ENCODE measurements at places on chromosomes 3 and 15. TPM values are rescaled to one million over a fixed set of nuclear protein-coding genes. Genes with fewer than 3 reads are reported as not detected.

GRCh38 chr3:48621461-48621869, at the start of gene TMEM89:
Gene TMEM89 (minus strand): TSS chr3:48621769. CDS start chr3:48621756, 13 bp downstream.
- H3K36me3 ChIP-seq: peaks cover 4% of the 10 kb centered on the region
- no peak within 1 kb of the TSS for H3K4me3 ChIP-seq
- no peak within 1 kb of the TSS for H3K27ac ChIP-seq
- no peaks in the 10 kb centered on the region for H3K4me1 ChIP-seq

DNA sequence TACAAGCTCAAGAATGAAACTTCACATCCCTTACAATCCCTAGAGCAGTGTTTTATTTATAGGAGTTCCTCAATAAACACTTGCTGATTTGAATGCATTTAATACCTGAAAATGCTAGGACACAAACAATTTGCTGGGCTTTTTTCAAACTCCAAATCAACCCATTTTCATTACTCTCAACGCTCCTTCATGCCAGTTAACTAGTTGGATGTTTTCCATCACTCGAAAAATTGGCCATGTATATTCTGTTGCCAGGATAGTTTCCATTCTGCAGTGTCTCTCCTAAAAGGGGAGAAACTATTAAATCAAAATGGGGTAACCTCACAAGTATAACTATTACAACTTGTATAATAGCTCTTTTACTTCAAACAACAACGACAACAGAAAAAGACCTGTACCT, 1.2 kb downstream of the GBE1 start:
- no peak for DNase-seq
- no peaks in the 10 kb centered on the region for H3K4me1 ChIP-seq
- peaks cover 15% of the 10 kb centered on the region for H3K36me3 ChIP-seq
- no peaks in the 10 kb centered on the region for H3K27me3 ChIP-seq
- peak overlapping the region; percentile 73 for H3K4me3 ChIP-seq
- H3K27ac ChIP-seq: peak overlapping the region; percentile 98

- H3K36me3 ChIP-seq: no peaks in the 10 kb centered on the region
- no peaks in the 10 kb centered on the region for H3K4me1 ChIP-seq
- H3K27ac ChIP-seq: no peak overlapping the region
- H3K4me3 ChIP-seq: no peak overlapping the region
- no peak for DNase-seq
- no peaks in the 10 kb centered on the region for H3K27me3 ChIP-seq
These were observed 696.3 kb downstream of the NR2F2 start for GRCh38 chr15:97026781-97027180.

RGMA gene
- 9.9 TPM for total RNA-seq

GOLGA6A gene
- total RNA-seq: not detected

CHRNA5 gene
- 0.22 TPM for total RNA-seq
